ENCODE measurements at places on chromosomes 6 and 20. TPM values are rescaled to one million over a fixed set of nuclear protein-coding genes. Genes with fewer than 3 reads are reported as not detected.

GRCh38 chr6:68875403-68875802 is 240.3 kb downstream of the ADGRB3 start:
- no peak for DNase-seq

Gene TOMM34
- total RNA-seq, result 38.0 TPM

Gene ACSS1
- 22.0 TPM for total RNA-seq

DNA sequence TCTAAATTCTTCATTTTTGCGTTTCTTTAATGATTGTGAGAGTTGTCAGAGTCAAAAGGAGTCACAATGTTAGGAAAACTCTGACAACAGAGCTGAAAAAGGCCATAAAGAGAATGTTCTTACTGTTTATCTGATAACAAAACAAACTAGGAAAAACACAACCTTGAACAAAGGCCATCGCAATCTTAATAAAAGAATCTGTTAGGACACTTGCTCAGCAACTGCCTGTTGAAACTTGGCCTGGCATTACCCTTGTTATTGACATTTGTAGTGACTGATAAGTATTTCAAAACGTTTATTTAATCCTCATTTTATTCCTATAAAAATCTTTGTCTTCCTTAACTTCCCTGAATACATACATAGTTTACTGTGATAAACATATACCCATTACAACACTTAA is 15.7 kb downstream of the GSTA1 start:
- no peak for DNase-seq

DNA sequence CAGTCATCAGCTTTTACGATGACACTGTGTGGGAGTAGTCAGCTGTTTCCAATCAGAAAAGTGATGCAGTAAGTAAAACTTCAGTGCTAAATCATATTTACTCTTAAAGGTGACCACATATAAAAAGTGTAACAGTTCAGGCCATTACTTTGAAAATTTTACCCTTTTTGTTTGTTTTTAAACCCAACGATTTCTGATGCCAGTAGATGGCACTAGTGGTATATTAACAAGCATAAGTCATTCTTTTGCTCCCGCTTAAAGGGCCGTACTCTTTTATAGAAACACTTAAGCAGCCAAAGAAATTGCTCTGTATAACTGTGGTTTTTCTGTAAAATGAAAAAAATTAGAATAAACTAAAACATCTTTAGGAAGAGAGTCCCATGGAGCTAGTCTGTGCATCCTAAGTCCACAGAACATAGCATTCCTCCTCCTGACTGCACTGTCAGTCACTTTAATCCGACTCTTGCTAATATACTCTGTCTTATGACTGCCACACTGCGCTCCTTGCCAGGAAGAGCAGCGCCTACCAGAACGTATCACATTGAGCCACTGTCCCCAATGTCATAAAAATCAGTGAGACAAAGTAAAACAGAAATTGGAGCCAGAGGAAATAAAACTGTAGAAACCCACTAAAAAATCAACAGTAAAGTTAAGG is 25.0 kb downstream of the HEBP2 start:
- DNase-seq, result peak; percentile 30

DNA sequence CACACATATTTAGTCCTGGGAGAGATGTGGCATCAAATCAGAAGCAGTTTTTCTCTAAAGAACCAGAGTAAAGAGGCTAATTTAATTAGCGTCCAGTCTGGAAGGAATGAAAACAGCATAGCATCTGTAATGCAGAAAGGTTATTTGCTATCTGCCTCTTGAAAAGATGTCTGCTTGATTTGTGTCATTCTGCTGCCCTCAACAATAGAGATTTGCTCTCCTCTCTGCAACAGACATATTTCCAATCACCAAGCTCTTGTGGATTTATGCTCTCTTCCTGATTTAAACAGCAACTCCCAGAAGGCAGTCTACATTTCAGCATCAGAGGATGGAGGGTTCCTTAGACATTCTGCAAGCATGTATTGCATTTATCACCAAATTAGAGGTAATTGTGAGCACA is 53.5 kb upstream of the AKAP12 start:
- DNase-seq, result no peak

Gene C6orf15
- not detected for total RNA-seq

- DNase-seq, result peak; percentile 11
Observed at GRCh38 chr20:59087829-59088433, 45.3 kb upstream of the PRELID3B start.

GRCh38 chr6:132598473-132598872 is 8.9 kb upstream of the TAAR5 start:
- no peak for DNase-seq

Gene DZANK1
- total RNA-seq, result 0.81 TPM

All from pulmonary artery endothelial cell (primary cell).